Activated CD8-positive, alpha-beta memory T cell treated with anti-CD3 and anti-CD28 coated beads for 36 hours (primary cell): ENCODE measurements at places on chromosomes 12 and 14. TPM values are rescaled to one million over a fixed set of nuclear protein-coding genes. Genes with fewer than 3 reads are reported as not detected.

The BDKRB2 gene
- not detected for total RNA-seq

The ZC2HC1C gene
- 2.2 TPM for total RNA-seq

The KRT3 gene
- not detected for total RNA-seq

The ACRBP gene
- 0.95 TPM for total RNA-seq

The AMDHD1 gene
- 2.6 TPM for total RNA-seq

The SLC5A8 gene
- not detected for total RNA-seq
